ENCODE measurements at places on chromosomes 16 and 17. TPM values are rescaled to one million over a fixed set of nuclear protein-coding genes. Genes with fewer than 3 reads are reported as not detected.

Gene KRTAP4-3
- total RNA-seq = not detected

Gene TEX2
- total RNA-seq = 14.0 TPM

Gene TMEM11
- 26.2 TPM for total RNA-seq

Gene VKORC1
- total RNA-seq = 71.5 TPM

Gene DRC7
- 0.58 TPM for total RNA-seq

Gene NDE1
- 97.6 TPM for total RNA-seq

Gene KRT25
- total RNA-seq = not detected

Gene CCL16
- total RNA-seq = not detected

Gene ASB16
- 0.27 TPM for total RNA-seq

Gene GAS2L2
- 0.27 TPM for total RNA-seq

Gene SLC6A2
- not detected for total RNA-seq

Gene PRSS53
- total RNA-seq = 8.6 TPM

Gene ALDH3A1
- 0.92 TPM for total RNA-seq

Gene CAPNS2
- not detected for total RNA-seq

Gene LSM12
- 110 TPM for total RNA-seq

Gene RNF227
- total RNA-seq = 5.1 TPM

Gene RPL38
- 1,574 TPM for total RNA-seq

Gene CCDC154
- 1.3 TPM for total RNA-seq

Gene DLX3
- not detected for total RNA-seq

Gene KRTAP9-2
- not detected for total RNA-seq

Gene TM4SF5
- not detected for total RNA-seq

Gene C16orf95
- 13.6 TPM for total RNA-seq

Gene ZNF688
- total RNA-seq = 4.7 TPM

Gene MGAT5B
- not detected for total RNA-seq

Gene CA10
- not detected for total RNA-seq

Gene WIPF2
- 15.3 TPM for total RNA-seq

Gene TP53TG3B
- not detected for total RNA-seq

Gene XPO6
- 250 TPM for total RNA-seq

Gene C16orf78
- total RNA-seq = not detected

Gene FKBP10
- total RNA-seq = 0.74 TPM

Gene FCSK
- 11.0 TPM for total RNA-seq

Gene PLD6
- total RNA-seq = 6.2 TPM

Gene C1QTNF8
- not detected for total RNA-seq

Gene SULT1A3
- total RNA-seq = 18.0 TPM

Gene LRRC46
- 0.67 TPM for total RNA-seq

Gene PCGF2
- 0.50 TPM for total RNA-seq

Gene ARHGAP44
- 0.22 TPM for total RNA-seq

Gene C16orf74
- 1.1 TPM for total RNA-seq

Gene PTX4
- not detected for total RNA-seq

Gene OR1F1
- total RNA-seq = not detected

Gene IGF2BP1
- 0.18 TPM for total RNA-seq

Gene HOXB3
- total RNA-seq = 1.4 TPM

Gene PRKCA
- total RNA-seq = 84.4 TPM

Gene ACADVL
- 288 TPM for total RNA-seq

Gene HS3ST2
- not detected for total RNA-seq

Gene SOX15
- not detected for total RNA-seq

Gene PPM1D
- 12.3 TPM for total RNA-seq

Gene HBQ1
- total RNA-seq = 2.2 TPM

Gene TNFSF13
- total RNA-seq = 6.9 TPM

Gene TGFB1I1
- 0.92 TPM for total RNA-seq

Gene CACNG3
- total RNA-seq = not detected

Gene C16orf54
- 22.2 TPM for total RNA-seq

Gene TEX19
- total RNA-seq = not detected

Gene PRAC2
- total RNA-seq = not detected

Gene FLII
- 281 TPM for total RNA-seq

Gene HAGH
- total RNA-seq = 32.0 TPM

Gene STAC2
- 0.47 TPM for total RNA-seq

Data from activated CD8-positive, alpha-beta T cell treated with anti-CD3 and anti-CD28 coated beads for 36 hours (primary cell).